ENCODE measurements at places on chromosomes 7 and 10. TPM values are rescaled to one million over a fixed set of nuclear protein-coding genes. Genes with fewer than 3 reads are reported as not detected.

DNA sequence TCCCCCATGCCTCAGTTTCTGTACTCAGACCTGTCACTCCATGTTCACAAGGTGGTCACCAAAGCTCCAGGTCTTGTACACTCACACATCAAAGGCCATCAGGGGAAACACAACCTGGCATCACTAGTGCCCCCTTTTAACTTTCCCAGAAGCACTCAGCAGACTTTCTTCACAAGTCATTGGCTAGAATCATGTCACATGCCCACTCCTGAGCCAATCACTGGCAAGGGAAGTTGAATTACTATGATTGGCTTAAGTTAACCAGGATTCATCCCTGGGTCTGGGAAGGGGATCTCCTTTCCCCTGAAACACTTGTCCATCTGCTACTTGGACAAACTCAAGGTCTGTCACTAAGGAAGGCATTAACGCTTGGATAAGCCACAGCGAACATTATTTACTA, 193.8 kb upstream of the PLXNA4 start:
- DNase-seq = no peak

GRCh38 chr10:34739915-34740314, 75.2 kb downstream of the PARD3 start:
- peak; percentile 41 for DNase-seq

GRCh38 chr10:24793648-24794379, 70.1 kb upstream of the ARHGAP21 start:
- peak; percentile 9 for DNase-seq

DNA sequence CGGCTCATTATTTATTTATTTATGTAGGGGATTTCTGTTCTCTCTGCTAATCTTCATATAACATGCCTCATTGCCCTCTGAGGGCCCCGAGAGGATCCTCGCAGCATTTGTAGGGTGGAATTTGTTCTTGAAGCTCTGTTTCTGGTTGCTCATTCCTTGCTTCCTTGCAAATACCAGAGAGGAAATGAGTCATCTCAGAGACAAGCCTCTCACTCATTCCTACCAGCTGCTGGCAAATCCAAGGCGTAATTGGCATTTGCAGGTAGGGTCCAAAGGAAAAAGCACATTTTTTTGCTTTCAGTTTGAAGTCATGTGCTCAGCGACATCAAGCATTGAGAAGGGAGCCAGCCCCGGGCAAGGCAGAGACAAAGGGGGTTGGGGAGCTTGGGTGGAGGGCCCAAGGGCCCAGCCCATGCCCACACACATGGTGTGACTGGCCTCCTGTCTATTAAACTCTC, 501.6 kb downstream of the GALNT17 start:
- DNase-seq = peak; percentile 43

DNA sequence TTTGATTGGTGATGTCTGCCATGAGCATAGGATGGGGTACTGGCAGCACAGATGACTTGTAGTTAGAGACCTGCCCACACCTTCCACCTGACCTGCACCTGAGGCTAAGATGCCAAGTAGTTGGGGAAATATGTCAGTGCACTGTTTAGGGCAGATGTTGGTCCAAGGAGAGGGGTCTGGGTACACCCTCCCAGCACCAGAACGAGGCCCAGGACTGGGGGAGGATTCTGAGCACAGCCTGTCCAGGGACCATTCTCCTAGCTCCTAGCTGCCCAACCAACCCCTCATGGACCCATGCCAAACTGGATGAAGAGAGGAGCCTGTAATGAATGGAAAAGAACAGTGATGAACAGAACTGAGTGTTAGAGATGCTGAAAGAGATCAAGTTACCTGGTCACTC, 28.0 kb downstream of the FRMPD2 start:
- DNase-seq = no peak

PPRC1 gene
- total RNA-seq = 51.8 TPM

GRCh38 chr10:5282137-5282536, 82.6 kb upstream of the UCN3 start:
- no peak for DNase-seq

- no peak for DNase-seq
These were observed 142.5 kb downstream of the SRPK2 start for GRCh38 chr7:105246256-105246655.

STOX1 gene
- total RNA-seq = not detected

DNA sequence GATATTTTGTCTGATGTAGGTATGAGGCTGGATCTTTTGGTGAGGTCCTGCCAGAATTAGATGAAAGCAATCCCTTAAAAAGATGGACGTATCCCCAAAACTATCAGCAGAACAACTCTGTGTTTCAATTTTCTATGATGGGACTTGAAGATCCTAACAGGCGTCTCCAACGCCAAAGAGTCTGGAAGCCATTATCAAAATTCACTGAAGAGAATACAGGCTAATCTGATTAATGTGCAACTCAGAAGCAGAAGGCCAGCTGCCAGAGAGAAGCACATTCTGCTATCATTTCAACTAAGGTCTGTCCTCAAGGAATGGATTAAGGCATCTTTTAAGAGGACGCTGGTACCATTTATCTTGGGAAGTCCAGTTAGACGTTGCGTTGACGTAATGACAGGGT, 119.7 kb downstream of the FGFR2 start:
- DNase-seq = no peak

- no peak for DNase-seq
These were observed 1.6 kb downstream of the FOXL3 start for GRCh38 chr7:291373-292092.

Data from HFFc6 (cell line).